HepG2 (cell line): ENCODE measurements at places on chromosomes 7 and 10. TPM values are rescaled to one million over a fixed set of nuclear protein-coding genes. Genes with fewer than 3 reads are reported as not detected.
A peak's percentile ranks its signal among the peaks of the same experiment; 100 is the strongest.

LRRC17 gene
- 0.20 and 0.38 TPM in 2 replicates for total RNA-seq

WEE2 gene
- not detected in 2 replicates for total RNA-seq

ZNF438 gene
- 0.75 and 1.2 TPM in 2 replicates for total RNA-seq

ZNF679 gene
- total RNA-seq = not detected in 2 replicates

- no peaks in the 10 kb centered on the region for H3K4me1 ChIP-seq
- H3K27me3 ChIP-seq = no peaks in the 10 kb centered on the region
These were observed 225.3 kb upstream of the INHBA start for GRCh38 chr7:41928166-41928565.

DNA sequence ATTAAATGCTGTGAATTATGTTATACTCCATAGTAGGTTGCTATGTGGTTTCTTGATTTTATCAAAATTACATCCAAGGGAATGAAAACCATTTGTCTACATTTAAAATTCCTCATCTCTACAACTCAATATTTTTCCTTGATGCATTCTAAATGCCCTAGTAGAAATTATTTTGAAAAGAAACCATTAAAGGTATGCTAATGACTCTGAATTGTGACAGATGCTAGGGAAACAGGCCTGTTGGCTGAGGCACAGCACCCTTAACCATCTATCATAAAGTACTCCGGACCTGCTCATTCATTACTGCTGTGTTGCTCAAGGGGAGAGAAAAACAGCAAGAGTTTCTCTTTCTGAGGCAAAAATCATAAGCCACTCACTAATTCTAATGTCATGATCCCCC, 131.2 kb downstream of the CHCHD3 start:
- no peak overlapping the region for H3K27ac ChIP-seq
- peaks cover 3% of the 10 kb centered on the region; the same call in 2 of the 3 replicates for H3K36me3 ChIP-seq
- no peaks in the 10 kb centered on the region for H3K27me3 ChIP-seq

- DNase-seq = no peak
- H3K27ac ChIP-seq = no peak overlapping the region
- H3K36me3 ChIP-seq = no peaks in the 10 kb centered on the region
- H3K4me3 ChIP-seq = no peak overlapping the region
These were observed 130.3 kb upstream of the MINDY3 start for GRCh38 chr10:15990535-15991129.

- H3K27me3 ChIP-seq = peaks cover 21% of the 10 kb centered on the region
- H3K36me3 ChIP-seq = no peaks in the 10 kb centered on the region
These were observed 33.6 kb downstream of the WIPF3 start for GRCh38 chr7:29839921-29840320.

- peak; percentile 18 for DNase-seq
- no peak overlapping the region for H3K27ac ChIP-seq
- H3K4me1 ChIP-seq = peaks cover 27% of the 10 kb centered on the region
- H3K36me3 ChIP-seq = no peaks in the 10 kb centered on the region
These were observed 973 bp downstream of the SDK1 start for GRCh38 chr7:3301831-3302618.

DNA sequence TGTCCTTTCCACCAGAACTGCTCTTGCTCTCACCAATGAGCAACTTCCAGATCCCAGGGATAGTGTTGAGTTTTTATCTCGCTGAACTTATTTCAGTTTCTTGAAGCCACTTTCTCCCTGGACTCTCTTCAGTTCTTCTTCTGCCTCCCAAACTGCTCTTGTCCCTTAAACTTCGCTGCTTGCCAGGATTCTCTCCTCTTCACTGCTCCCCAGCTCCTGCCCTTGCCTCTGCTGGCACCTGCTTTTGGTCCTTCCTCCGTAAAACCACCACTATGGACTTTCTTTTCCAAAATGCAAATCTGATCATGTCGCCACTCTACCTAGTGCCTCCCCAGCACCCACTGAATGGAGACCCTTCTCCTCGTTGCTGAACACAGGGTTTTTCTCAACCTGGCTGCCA, 92.8 kb upstream of the PALS2 start:
- H3K4me3 ChIP-seq = no peak overlapping the region
- DNase-seq = no peak
- H3K4me1 ChIP-seq = peaks cover 41% of the 10 kb centered on the region
- no peaks in the 10 kb centered on the region for H3K27me3 ChIP-seq
- no peaks in the 10 kb centered on the region for H3K36me3 ChIP-seq

GRCh38 chr10:113924186-113924585, 69.7 kb downstream of the NHLRC2 start:
- no peak for DNase-seq
- H3K4me1 ChIP-seq = no peaks in the 10 kb centered on the region
- no peaks in the 10 kb centered on the region for H3K36me3 ChIP-seq
- no peaks in the 10 kb centered on the region for H3K27me3 ChIP-seq
- no peak overlapping the region for H3K4me3 ChIP-seq

- no peak overlapping the region for H3K4me3 ChIP-seq
- peaks cover 34% of the 10 kb centered on the region for H3K4me1 ChIP-seq
- H3K27me3 ChIP-seq = no peaks in the 10 kb centered on the region
These were observed 3.2 kb downstream of the MRPL43 start for GRCh38 chr10:100983868-100984671.

DNA sequence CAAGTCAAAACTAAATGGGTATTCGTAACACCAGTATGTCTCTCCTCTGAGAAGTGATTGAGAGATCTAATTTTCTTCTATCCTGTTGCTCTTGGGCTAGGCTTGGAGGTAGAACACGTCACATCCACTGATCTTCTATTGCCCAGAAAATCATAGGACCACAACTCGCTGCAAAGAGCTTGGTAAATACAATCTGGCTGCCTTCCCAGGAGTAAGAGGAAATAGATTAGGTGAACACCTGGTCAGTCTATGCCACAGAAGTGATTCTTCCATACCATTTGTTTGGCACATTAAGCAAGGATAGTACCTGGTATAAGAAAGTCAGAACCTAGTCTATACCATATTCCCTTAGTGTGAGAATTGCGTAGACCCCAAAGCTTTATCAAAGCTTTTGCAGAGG, 129.3 kb upstream of the PHYHIPL start:
- DNase-seq = no peak
- no peak overlapping the region for H3K4me3 ChIP-seq
- H3K27ac ChIP-seq = no peak overlapping the region
- no peaks in the 10 kb centered on the region for H3K27me3 ChIP-seq
- no peaks in the 10 kb centered on the region for H3K36me3 ChIP-seq

GRCh38 chr10:79128923-79129305, 60.1 kb downstream of the ZMIZ1 start:
- peaks cover 78% of the 10 kb centered on the region for H3K4me1 ChIP-seq
- no peak overlapping the region for H3K4me3 ChIP-seq
- no peaks in the 10 kb centered on the region for H3K27me3 ChIP-seq

DNA sequence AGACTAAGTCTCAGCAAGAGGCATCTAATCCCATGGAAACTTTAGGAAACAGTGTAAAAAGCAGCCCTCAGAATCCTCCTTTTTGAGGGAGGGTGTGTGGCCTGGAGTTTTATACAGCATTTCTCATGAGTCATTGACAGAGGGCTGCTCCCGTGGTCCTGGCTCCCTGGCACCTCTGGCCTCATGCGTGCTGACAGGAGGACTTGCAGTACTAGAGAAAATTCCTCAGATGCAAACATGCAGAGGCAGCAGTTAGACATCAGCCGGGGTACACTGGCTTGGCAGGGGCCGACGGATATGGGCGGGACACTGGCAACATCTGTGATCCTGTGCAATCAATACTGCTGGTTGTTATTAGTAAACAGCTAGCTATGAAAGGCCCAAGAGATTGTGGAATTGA, 925.1 kb upstream of the CELF2 start:
- H3K27me3 ChIP-seq = no peaks in the 10 kb centered on the region
- no peak overlapping the region for H3K27ac ChIP-seq
- H3K36me3 ChIP-seq = no peaks in the 10 kb centered on the region
- H3K4me3 ChIP-seq = no peak overlapping the region
- DNase-seq = no peak
- no peaks in the 10 kb centered on the region for H3K4me1 ChIP-seq

DNA sequence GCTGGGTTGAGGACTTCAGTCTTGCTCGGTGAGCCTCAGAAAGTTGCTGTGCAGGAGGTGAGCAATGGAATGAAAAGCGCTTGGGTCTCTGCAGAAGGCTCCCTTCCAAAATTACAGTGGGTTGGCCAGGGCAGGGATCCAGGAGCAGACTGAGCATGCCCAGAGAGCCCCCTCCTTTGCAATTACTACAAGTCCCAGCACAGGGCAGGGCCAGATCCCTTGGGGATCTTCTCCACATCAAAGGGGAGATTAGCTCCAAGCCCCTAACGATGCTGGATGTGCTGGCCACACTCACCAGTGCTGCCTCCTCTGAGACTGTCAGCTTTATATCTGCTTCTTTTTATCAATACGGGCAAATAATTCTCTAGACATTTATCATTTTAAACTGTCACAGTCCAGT, 337.5 kb downstream of the RPS24 start:
- no peak for DNase-seq
- no peak overlapping the region for H3K4me3 ChIP-seq
- H3K4me1 ChIP-seq = no peaks in the 10 kb centered on the region
- no peaks in the 10 kb centered on the region for H3K36me3 ChIP-seq
- H3K27ac ChIP-seq = no peak overlapping the region
- H3K27me3 ChIP-seq = peaks cover 69% of the 10 kb centered on the region; the same call in 2 of the 3 replicates

DNA sequence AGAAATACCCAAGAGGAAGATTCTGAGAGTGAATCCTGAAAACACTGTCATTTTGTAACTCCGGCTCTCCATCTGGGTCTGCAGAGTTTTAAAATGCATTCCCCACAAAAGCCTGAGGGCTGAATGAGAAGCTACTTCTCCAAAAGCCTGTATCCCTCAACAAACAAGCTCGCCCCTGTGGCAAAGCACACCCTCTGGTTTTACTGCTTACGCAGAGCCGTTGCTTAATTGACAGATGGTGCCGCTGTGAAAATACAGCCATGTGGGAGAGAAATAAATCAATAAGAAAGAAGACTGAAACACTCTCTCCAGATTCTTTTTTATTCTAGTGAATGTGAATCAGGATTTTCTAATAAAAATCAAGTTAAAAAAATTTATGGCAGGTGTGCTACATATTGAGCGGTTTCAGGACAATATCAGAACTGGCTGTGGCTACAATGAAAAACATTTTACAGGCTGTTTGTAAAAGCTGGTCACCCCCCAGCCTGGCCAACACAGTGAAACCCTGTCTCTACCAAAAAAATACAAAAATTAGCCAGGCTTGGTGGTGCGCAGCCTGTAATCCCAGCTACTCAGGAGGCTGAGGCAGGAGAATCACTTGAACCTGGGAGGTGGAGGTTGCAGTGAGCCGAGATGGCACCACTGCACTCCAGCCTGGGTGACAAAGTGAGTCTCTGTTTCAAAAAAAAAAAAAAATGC, 32.5 kb downstream of the C7orf33 start:
- no peak overlapping the region for H3K4me3 ChIP-seq
- H3K27ac ChIP-seq = no peak overlapping the region
- H3K36me3 ChIP-seq = no peaks in the 10 kb centered on the region
- peaks cover 11% of the 10 kb centered on the region for H3K4me1 ChIP-seq
- H3K27me3 ChIP-seq = peaks cover 3% of the 10 kb centered on the region; the same call in 1 of the 3 replicates

GRCh38 chr7:90661290-90662151, 65.4 kb downstream of the CDK14 start:
- no peak for DNase-seq
- H3K36me3 ChIP-seq = no peaks in the 10 kb centered on the region
- no peaks in the 10 kb centered on the region for H3K4me1 ChIP-seq
- H3K27ac ChIP-seq = no peak overlapping the region
- no peaks in the 10 kb centered on the region for H3K27me3 ChIP-seq
- H3K4me3 ChIP-seq = no peak overlapping the region

DNA sequence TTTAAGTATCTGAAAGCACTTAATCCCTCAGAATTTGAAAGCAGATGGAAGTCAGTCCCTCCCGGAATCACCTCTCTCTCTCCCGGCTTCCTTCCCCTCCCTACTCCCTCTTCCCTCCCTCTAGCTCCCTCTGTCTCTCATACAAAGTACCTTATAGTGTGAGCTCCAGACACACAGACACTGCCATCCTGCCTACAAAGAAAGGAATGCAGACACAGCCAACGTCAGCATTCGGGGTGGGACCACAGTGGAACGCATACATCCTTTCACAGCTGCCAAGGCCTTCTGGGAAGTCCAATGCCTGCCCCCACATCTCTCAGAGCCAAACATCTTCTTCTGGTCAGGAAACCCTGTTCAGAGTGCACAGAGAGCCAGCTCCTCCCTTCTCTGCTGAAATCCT, 9.3 kb downstream of the NOD1 start:
- peak; percentile 83 for DNase-seq
- no peaks in the 10 kb centered on the region for H3K36me3 ChIP-seq

GRCh38 chr7:69622014-69622835, 23.9 kb downstream of the AUTS2 start:
- H3K4me3 ChIP-seq = no peak overlapping the region
- no peak for DNase-seq
- no peak overlapping the region for H3K27ac ChIP-seq
- no peaks in the 10 kb centered on the region for H3K36me3 ChIP-seq
